NCI-H2081 (cell line): ENCODE measurements at places on chromosomes 6 and 20.

DNA sequence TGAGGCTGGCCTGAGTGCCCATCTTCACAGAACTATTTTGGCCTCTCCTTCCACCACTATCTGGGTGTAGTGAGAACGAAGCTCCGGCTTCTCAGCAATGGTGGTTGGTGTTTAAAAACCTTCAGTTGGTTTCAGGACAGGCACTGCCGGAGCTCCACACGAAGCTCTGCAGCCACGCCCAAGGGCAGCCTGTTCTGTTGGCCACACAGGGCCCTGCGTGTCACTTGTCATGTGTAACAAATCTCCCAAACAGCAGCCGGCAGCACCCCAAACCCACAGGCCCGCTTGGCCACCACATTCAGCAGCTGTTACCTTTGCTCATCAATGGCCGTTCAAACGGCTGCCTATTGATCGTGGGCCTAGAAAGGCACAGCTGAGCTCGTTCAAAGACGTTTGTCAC, 97.5 kb downstream of the ERMARD start:
- DNase-seq = no peak

GRCh38 chr6:113620386-113620785, 236.8 kb upstream of the MARCKS start:
- no peak for DNase-seq

DNA sequence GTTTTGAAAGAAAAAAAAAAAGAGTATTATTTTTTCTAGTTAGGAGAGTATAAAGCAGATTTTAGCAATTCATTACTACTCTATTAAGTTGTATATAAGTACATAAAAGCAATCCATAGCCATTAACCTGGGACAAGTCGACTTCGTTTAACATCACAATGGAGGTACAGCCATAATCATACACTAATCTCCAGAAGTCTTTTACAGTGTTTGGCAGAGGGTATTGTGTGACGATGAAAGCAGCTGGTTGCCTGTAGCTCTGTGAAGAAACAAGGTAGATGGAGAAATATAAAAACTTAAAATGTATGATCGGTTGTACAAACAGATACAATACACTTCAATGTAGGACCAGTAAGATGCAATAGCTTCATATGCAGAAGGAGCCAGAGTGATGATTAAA, 75.9 kb upstream of the THEMIS start:
- no peak for DNase-seq

GRCh38 chr6:38776515-38776914, 61.4 kb downstream of the DNAH8 start:
- no peak for DNase-seq

DNA sequence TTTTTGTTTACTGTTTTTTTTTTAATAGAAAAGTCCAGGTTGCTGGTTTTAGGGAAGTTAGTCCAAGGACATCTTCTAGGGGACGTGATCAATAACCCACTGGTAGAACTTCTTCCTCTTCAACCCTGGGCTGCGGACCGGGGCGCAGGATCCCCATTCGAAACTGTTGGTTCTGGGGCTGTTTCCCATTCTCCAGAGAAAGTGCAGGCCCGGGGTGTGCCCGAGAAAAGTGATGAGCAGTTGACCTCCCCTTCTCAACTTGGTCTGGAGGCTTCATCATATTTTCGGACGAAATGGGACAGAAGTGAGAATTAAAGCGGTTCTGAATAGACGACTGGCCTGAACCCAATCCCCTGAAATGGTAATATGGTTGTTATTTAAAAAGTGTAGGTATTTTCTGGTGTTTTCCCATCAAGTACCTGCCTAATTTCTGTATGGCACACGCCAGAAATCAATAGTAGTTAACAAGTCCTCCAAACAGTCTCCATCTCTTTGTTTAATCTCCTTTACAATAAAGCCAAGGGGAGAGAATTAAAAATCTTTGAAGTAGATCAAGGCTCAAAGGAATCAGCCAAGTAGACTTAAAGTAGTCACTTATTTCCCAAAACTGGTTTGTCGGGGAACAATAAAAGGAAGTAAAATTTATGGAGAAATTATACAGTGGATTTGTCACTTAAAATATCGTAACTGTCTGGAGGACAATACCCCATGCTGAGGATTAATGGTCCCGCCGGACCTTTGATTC, 550 bp upstream of the PRDM13 start:
- DNase-seq = no peak
